ENCODE measurements at places on chromosomes 16 and 17.
A peak's percentile ranks its signal among the peaks of the same experiment; 100 is the strongest.

- DNase-seq: no peak
These were observed 41.7 kb downstream of the SRL start for GRCh38 chr16:4200000-4200780.

DNA sequence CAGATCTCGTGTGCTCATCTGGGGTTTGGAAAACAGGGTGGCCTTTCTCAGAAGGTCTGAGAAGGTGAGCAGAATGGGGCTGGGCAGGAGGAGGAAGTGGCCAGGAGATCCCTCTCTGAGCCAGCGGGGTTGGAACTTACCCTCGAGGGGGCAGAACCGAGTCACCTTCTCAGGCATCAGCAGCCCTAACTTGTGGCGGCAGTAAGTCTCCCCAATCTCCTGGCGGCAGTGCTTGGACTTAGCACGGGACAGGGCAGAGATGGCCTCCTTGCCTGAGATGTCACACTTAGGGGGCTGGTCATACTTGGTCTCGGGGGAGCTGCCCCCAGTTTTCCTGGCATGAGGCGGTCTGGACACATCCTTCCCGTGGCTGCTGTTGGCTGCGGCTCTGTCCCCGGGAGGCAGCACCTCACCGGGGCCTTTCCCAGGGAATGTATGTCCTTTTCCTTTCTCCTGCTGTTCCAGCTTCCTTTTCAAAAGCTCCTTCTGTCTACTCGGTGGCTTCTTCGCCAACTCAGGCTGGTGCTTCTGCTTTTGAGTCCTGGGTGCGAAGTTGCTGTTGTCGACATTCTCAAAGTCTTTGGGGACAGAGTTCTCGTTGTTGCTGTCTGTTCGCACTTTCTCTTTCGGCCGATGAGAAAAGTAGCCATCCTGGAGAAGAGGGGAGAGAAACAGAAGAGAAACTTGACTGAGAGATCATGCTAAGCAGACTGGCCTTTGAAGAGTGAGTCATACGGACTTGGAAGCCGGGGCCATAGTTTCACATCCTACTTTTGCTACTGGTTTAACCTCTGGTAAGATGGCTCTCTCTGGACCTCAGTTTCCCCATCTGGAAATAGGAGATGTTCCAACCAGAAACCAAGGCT lies 211.7 kb downstream of the XYLT1 start:
- no peak for DNase-seq

GRCh38 chr17:66625311-66625767 lies 209.6 kb upstream of the CACNG5 start:
- peak; percentile 39 for DNase-seq

GRCh38 chr17:57407287-57408070 lies 151.2 kb downstream of the MSI2 start:
- DNase-seq: peak; percentile 79

GRCh38 chr17:80000981-80001775 lies 34.5 kb downstream of the TBC1D16 start:
- no peak for DNase-seq

DNA sequence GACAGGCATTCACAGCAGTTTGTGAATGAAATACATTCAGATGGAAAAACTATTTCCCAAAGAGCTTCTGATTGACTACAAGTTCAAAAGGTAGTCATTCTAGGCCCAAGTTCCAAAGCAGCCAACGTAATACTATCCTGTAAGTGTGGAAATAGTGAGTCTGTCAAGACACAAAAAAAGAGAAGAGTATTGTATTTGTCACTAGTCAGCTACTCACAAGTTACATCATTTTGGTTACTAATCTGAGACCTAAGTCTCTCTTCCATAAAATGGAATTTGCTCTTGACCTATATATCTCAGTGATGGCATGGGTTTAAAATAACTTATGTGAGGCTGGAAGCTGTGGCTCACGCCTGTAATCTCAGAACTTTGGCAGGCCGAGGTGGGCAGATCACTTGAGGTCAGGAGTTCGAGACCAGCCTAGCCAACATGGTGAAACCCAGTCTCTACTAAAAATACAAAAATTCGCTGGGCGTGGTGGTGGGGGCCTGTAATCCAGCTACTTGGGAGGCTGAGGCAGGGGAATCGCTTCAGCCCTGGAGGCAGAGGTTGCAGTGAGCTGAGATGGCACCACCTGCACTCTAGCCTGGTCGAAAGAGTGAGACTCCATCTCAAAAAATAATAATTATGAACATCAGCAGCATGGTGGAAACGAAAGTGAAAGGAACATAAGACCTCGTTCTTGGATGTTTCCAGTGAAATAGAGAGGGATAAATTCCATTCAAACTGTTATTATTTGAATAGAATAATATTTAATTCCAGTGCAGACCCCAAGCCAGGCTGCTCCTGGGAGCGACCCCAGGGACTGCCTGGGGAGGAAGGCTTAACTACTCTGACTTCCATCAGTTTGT lies 2.9 kb downstream of the CMC2 start:
- DNase-seq: no peak

GRCh38 chr17:81481815-81482505 lies 30.6 kb downstream of the ACTG1 start:
- no peak for DNase-seq
